Muscle of arm (tissue), 14 donors: ENCODE measurements at places on chromosomes 1 and 21.
A peak's percentile ranks its signal among the peaks of the same experiment; 100 is the strongest.

DNA sequence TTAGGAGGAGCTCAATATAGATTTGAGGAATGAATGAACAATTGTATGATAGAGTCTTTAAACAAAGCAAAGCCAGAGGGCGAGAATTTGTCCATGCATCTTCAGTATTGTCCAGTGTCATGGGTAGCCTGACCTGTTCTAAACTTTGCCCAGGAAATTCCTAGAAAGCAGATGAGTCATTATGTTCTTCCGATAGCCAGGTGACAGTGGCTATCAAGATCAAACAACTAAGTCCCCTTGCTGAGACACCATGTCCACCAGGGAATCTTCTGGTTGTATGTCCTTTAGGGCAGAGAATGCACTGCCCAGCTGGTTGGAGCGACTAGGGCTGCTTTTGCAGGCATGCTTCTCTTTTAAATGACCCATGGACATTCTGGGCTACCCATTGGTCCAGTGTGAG lies 1.8 kb upstream of the SLC26A9 start:
- no peak for DNase-seq

DNA sequence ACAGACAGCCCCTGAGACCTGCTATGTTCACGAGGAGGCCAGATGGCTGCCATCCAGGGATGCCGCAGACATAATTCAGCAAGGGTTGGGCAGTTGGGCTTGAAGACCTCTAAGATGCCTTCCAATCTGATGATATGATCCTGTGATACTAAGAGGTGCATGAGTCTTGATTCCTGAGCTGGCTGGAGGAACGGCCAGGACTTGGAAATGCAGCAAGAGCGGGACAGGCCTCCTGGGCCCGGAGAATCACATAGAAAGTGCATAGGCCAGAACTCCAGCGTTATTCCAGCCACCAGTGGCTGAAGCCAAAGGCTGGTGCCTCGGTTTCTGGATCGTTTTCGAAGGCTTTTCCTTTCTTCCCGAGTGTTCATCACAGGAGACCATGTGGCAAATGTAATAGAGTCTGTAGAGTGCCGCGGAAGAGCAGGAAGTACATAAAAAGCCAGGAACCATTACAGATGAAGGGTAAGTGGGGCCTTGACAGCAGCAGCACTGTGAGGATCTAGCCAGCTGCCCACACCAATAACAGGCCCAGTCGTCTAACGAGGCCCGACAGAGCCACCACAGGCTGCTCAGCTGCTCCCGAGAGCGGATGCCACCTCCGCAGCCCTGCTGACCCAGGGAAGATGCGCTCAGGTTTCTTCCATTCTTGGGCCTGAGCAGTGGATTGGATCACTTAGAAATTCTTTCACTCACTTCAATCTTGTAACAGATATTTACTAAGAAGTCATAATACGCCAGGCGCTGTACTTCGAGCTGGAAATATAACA lies 14.0 kb upstream of the LHX4 start:
- no peak for DNase-seq

GRCh38 chr1:1173793-1174415 lies at the start of gene TTLL10:
TSS of gene TTLL10 (plus strand) at chr1:1173880. CDS start at chr1:1179216, 5,336 bp downstream.
- DNase-seq: no peak

GRCh38 chr1:19754482-19754881 lies 45.2 kb downstream of the TMCO4 start:
- DNase-seq: no peak

- DNase-seq: no peak
These were observed 66.6 kb downstream of the ITSN1 start for GRCh38 chr21:33708874-33709273.

GRCh38 chr1:15378729-15379128 lies 31.0 kb upstream of the EFHD2 start:
- DNase-seq: no peak

DNA sequence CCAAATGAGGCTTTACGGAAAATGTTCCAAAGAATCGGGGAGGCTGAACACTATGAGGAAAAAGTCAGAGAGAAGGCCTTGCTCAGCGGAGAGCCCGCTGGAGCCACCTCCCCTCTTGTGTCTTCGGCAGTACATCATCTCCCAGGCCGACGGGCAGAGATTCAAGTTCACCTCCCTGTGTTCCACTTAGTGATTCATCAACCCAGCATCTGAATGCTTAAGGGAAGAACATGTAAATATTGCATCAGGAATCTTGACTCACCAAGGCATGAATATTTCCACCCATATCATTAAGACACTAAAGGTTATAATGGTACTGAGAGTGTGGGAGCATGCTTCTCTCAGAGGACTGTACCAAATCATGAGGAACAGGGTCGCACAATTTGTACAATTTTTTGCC lies 172.5 kb downstream of the ST6GALNAC5 start:
- DNase-seq: no peak

GRCh38 chr1:173937062-173937461 lies 19.9 kb upstream of the SERPINC1 start:
- DNase-seq: no peak

GRCh38 chr1:244012202-244012601 lies 38.9 kb upstream of the ZBTB18 start:
- DNase-seq: no peak

GRCh38 chr1:8740034-8740449 lies 77.4 kb downstream of the RERE start:
- DNase-seq: no peak

GRCh38 chr1:51298322-51298705 lies 32.0 kb downstream of the TTC39A start:
- DNase-seq: no peak

DNA sequence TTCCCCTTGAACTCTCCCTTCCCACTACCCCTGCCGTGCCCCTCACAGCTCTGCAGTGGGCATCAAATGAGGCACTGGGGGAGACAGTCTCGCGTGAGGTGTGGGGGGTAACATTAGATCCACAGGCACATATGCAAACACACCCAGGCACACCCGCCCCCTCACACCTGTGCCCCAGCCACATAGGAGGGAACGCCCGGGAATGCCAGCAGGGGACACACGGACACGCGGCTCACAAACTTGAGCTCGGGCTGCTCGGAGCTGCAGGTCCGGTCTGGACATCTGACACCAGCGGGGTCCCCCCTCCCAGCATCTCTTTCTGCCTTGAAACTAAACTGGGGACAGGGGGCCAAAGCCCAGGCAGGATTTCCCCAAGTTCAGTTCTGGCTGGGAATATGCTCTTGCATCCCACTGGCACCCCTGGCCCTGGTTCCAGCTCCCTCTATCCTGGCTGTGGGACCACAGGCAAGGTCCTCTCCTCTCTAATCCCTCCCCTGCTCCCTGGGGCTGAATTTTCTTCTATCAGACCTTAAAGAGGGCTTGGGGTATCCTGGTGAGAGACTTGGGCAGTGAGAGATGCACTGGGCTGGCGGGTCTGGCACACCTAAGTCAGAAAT lies 30.6 kb downstream of the CDCP2 start:
- no peak for DNase-seq

DNA sequence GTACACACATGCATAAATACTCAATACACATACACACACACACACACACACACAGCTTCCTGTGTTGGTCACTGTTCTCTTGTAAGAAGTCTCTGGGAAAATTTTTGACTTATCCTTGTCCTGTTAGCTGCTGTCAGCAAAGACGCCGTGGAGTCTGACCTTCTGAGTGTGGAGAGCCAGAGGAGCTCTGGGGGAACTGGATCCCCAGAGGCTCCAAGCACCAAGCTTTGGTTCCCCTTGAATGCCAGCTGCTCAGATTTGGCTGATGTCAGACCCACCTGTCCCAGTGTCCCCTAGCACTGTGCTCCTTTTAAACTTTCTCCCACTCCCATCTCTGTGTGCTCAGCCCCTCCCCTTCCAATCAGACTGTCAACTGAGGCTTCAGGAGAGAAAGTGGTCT lies 319.1 kb downstream of the CAMTA1 start:
- no peak for DNase-seq

GRCh38 chr1:150118716-150119115 lies 31.0 kb upstream of the PLEKHO1 start:
- DNase-seq: peak; percentile 47

DNA sequence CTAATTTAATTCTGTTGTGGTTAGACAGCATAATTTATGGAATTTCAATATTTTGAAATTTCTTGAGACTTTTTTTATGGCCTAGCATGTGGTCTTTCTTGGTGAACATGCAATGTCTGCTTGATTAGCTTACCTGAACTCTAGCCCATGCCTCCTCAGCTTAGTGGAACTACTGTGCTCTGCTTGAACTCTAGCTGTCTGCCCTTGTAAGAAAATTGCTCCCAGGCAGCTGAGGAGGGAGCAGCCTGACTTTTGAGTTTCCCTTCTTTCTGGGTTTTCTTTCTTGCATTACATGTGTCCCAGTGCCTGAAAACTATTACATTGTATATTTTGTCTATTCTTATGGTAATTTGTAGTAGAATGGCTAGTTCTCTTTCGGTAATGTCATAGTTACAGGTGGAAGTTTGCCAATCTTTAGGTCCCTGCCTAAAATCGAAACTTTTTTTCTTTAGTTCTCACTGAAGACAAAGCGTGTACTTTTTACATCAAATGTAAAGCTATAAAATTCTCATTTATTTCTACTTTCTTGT lies 105.3 kb downstream of the MAST2 start:
- DNase-seq: no peak

DNA sequence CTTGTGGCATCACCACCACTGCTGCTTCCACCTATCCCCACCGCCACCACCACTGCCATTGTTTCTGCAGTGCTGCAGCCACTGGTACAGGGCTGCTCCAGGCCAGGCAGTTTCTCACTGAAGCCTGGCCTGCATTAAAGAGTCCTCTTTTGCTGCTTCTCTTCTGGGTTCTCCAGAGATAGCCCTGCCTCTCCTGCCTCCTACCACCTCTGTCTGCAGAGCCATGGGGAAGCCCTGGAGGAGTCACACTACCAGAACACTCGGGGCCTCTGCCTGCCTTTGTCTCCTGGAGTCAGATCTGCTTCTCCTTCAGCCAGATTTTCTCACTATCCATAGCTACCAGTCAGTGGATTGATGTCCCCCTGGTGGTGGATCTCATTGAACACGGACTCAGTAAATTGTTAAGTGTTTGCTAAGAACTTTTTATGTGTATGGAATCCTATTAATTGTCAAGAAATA lies 37.7 kb upstream of the DDAH1 start:
- peak; percentile 73 for DNase-seq

- peak; percentile 2 for DNase-seq
These were observed 19.6 kb downstream of the FH start for GRCh38 chr1:241499910-241500309.

- DNase-seq: no peak
These were observed 313.8 kb downstream of the GRIK1 start for GRCh38 chr21:29625990-29626389.

- no peak for DNase-seq
These were observed 166.5 kb upstream of the CD34 start for GRCh38 chr1:208077232-208078075.

DNA sequence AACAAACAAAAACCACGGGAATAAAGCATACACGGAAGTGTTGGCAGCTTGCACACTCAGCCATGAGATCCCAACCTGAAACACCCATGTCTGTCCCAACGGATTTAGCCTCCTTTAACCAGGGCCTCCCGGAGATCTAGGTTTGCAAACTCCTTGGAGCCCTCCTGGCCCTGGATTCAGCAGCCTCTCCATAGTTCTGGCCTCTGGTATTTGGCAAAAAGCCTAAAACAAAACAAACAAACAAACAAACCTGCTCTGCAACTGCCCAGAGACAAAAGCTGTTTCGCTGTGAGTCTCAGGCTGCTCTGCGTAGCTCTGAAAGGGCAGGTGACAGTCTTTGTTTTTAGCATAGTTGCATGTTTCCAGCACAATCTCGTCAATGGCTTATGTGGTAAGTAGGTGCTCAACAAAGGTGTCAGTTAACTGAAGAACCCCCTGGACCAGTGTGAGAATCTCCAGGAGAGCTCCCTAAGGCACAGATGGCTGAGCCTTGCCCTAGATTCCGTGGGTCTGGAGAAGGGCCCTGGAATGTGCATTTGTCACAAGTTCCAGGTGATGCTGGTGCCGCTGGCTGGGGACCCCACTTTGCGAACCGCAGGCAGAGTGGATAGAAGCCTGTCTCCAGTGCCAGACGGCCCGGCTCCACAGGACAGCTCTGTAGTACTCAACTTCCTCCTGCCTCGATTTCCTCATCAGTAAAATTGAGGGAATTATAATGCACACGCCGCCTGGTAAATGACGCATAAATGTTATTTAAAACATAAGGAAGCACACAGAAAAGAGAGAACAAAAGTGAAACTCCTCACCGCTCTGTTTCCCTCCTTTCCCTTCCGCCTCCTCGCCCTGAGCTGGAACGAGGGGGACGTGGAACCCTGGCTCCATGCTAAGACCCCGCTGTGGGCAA lies 86.2 kb downstream of the RIPK4 start:
- no peak for DNase-seq

GRCh38 chr1:51897699-51898031 lies 19.1 kb upstream of the NRDC start:
- no peak for DNase-seq

- no peak for DNase-seq
These were observed 59.7 kb upstream of the TNFSF4 start for GRCh38 chr1:173266841-173267240.

GRCh38 chr1:171138980-171139379 lies 46.1 kb upstream of the FMO2 start:
- peak; percentile 53 for DNase-seq

DNA sequence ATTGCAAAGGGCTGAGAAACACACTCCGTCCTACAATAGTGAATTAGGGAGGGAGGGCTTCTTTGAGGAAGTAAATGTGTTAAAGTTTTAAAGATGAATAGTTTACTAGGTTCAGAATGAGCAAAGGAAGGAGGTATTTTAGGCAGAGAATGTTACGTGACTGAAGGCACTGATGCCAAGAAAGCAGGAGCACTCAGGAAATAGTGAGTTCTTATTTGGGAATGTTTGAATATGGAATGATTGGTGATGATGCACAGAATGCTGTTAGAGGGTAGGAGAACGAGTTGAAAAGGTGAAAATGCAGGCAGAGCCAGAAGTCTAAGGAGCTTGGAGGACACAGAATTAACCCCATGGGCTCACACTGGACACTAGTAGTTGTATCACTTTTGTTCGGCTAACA lies 108.0 kb downstream of the NRIP1 start:
- no peak for DNase-seq

DNA sequence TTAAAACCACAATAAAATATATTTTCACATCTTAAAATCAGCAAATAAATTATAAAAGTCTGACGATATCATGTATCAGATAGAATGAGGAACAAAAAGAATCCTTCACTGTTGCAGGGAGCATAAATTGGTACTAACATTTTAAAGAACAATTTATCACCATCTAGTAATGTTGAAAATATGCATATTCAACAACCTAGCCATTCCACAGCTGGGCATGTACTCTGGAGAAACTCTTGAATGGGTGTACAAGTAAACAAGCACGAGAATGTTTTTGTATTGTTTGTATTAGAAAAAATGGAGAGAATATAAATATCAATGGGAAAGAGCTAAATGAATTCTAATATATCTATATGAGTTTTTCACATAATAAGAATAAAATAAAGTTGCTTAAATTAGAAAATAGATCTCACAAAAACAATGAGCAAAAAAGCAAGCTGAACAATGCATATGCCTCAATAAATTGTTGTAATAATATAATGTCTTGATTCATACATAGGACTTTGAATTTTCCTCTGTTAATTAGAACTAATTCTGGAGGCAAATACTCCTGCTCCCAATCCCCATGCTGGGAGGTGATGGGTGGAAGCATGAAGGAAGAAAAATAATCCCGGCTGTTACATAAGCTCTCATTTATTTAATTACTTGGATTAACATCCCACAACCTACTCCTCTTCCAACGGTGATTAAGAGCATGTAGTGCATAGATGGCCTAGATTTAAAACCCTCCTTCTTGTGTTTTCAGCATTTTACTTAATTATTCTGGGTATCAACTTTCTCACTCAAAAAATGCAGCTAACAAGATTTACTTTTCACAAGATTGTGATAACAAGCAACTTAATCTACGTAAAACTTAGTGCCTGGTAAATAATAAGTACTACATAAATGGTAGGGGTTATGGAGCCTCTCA lies 5.5 kb upstream of the FMO2 start:
- no peak for DNase-seq

GRCh38 chr1:64000021-64000420 lies 203.4 kb upstream of the UBE2U start:
- no peak for DNase-seq
